ENCODE measurements at places on chromosomes 3 and 15.

DNA sequence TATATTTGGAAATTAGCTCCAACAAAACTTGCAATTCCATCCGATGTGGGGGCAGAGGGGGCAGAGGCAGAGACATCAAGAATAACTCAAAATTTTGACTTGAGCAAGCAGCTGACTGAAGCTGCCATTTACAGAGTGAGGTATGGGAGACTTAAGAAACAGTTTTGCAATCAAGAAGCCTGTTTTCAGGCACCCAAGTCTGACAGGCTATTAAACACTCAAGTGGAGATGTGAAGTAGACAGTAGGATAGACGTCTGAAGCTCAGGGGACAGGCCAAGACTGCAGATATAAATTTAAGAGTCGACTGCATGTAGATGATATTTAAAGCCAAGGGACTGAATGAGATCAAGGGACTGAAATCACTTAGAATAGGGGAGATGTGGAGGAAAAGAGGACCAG lies 9.9 kb upstream of the SH3BP5 start:
- DNase-seq = no peak

DNA sequence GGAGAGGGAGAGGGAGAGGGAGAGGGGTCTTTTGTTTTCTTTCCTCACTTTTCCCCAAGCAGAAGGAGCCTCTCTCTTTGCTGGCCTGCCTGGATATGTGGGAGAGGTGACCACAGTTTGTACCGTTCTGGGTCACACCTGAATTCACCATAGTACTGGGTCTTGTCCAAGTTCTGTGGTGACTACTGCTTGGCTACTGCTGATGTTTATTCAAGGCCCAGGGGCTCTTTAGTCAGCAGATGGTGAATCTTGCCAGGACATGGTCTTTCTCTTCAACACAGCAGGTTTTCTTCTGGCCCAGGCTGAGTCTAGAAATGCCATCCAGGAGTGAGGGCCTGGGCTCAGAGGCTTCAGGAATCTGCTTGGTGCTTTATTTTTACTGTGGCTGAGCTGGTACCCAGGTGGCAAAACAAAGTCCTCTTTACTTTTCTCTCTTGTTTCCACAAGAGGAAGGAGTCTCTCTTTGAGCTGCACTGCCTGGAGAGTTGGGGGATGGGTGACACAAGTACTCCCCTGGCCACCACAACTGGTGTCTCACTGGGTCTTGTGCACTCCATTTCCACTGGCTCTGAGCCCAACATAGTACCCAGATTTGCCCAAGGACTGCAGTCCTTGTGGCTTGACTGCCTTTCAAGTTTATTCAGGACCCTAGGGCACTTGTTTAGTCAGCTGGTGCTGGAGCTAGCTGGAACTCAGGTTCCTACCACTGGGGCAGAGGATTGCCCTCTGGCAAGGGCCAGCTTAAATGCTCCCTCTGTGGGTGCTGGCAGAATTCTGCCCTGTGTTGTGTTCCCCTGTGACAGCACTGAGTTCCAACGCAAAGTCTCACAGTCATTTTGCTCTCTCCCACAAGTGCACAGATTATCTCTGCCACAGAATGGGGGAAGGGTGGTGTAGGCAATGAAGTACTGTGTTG lies 16.8 kb upstream of the CCNDBP1 start:
- no peak for DNase-seq

- no peak for DNase-seq
These were observed 86.3 kb upstream of the TCF12 start for GRCh38 chr15:56832125-56832524.

GRCh38 chr15:61205346-61205921 lies 23.7 kb downstream of the RORA start:
- DNase-seq = no peak

DNA sequence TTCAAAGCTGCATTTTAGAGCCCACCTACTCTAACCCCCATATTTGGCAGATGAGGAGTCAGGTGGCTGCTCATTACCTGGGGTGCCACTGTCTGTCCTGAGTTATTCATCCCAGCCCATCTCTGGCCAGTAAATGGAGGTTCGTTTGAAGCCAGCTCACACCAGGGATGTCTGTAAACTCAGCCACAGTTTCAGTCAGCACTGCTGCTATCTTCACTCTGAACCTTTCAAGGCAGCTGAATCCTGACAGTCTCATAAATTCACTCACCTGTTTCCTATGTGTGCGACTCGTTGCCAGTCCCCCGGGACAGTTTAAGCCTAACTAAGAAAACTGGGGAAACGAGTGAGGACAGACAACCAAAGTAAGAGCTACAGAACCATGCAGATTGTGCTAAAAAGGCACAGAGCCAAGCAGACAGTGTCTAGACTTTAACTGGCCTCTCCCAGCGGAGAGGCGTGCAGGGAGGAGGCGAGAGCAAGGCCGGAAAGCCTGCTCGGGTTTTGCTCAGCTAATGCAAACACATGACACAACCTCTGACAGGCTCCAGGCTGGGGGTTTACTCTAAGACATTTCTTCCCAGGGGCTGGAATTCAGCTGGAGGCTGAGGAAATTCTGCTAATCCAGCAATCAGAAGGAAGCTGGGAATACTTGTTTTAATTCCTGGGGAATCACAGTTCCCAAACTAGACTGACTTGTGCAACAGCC lies 12.0 kb downstream of the FSTL1 start:
- no peak for DNase-seq

GRCh38 chr3:31035681-31036080 lies 141.2 kb upstream of the GADL1 start:
- DNase-seq = no peak

- no peak for DNase-seq
These were observed 40.7 kb downstream of the CNOT10 start for GRCh38 chr3:32725721-32726120.

DNA sequence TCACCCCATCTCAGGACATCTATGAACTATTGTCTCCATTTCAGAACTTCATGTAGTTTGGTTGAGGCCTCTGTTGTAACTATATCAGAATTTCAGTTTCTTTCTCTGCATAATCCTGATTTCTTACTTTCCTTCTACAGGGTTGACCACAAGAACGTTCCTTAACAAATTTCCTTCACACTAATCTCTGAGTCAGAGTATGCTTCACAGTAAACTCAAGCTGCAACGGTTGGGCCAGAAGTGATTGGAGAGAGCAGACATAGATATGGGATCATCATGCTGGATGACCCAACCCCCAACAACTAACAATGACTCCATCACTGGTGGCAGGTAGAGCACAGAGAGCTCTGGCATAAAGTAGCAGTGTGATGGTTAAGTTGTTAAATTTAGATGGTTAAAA lies 128.8 kb upstream of the OSTN start:
- DNase-seq = no peak

GRCh38 chr3:10495003-10495402 lies 10.4 kb downstream of the ATP2B2 start:
- no peak for DNase-seq

DNA sequence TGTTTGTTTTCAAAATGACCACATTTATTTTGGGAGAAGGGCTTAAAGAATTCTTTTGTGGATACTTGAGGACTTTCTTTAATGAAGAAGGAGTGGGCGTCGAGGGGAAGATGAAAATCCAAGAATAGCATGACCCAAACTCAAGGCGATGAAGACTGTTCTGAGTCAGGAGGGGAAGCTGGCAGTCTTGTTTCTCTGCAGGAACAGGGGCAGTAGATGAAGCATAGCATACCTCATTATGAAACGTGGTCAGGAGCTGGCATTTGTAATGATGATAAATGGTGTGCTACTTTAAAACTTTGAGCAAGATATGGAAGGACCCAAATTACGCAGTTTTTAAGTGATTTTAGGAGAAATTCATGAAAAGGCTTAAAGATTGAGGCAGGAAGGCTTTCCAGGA lies 549.0 kb downstream of the IGSF11 start:
- no peak for DNase-seq

- no peak for DNase-seq
These were observed 140.2 kb upstream of the STT3B start for GRCh38 chr3:31392568-31392967.

DNA sequence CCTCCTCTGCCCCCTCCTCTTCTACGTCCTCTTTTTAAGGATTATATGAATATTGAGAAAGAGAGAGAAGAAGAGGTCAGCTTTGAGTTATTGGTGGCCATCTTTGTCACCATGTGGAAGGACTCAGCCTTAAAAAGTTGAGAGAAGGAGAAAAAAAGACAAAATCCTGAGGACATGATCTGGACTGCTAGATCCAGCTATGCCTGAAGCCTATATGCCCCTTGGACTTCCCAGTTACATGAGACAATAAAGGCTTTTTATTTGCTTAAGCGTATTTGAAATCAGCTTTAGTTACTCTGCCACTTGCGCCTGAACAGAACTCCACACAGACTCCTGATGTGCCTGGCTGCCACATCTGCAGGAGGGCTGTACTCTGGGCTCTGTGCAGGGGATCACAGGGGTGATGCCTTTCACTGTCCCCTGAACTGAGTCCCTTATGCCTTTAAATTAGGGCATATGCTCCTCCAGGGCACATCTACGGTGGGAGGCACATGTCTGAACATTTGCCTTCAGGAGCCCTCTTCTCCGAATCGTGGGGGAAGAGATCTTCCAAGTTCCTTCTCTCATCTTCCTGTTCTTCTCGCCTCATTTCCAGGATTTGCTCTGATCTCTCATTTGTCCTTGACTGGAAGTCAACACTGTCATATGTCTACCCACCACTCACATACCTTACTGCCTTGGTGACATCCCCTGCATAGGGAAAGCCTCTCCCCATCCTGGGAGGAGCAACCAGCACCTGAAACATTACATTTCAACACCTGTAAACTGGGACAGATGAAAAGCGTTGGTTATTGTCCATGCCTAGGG lies 14.0 kb upstream of the PLA2G4E start:
- no peak for DNase-seq

DNA sequence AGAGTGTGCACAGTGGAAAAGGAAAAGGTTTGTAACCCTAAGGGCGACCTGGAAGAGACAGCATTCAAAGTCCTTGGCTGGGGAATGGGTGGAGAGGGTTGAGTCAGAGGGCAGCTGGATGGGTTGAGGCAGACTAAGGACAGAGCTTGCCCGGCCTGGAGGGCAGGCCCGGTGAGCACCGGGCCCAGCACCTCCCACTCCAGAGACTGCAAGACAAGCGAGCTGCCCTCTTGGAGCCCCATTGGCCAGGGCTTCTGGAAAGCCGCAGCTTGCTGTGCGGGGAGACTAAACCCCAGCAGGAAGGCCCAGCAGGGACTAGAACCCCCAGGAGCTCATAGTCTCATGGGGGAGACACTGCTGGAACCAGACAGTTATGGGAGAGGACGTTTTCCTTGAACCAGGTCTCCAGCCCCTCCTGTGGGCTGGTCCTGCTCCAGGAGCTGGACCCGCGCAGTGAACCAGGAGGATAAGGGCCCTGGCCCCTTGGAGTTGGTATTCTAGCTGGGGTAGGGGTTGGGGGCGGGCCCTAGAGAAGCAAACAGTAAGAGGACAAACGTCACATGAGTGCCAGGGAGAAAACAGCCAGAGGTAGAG lies 59.1 kb downstream of the RGMA start:
- no peak for DNase-seq

DNA sequence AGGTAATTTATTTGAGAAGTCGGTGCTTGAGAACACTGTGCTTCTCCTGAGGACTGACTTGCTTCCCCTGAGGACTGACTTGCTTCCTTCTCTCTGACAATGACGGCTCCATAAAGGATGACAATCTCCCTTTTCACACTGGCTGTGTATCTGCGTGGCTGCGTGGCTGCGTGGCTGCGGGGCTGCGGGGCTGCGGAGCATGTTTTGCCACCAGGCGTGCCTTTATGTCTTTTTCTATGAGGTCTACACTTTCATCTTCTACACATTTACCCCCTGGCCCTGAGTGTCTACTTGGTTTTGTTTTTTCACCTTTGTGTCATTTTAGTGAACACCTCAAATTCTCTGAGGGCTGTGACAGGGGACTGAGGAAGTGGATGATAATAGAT lies 89.9 kb downstream of the XXYLT1 start:
- DNase-seq = no peak

DNA sequence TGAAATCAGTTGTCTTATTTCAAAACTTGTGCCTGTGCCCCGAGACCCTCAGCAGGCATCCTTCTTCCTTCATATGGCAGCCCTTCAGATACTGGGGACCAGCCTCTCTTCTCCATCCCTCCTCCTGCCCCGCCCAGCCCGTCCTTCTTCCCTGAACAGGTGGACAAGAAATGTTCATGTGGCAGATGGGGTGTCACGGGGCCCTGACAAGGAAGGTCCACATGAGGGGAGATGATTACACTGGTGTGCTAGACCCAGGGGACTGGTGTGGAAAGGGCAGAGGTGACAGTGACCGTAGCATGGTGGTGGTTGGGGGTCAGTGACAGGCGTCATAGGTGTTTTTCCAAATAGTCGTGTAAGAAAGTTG lies 150.9 kb downstream of the CHDH start:
- DNase-seq = no peak

DNA sequence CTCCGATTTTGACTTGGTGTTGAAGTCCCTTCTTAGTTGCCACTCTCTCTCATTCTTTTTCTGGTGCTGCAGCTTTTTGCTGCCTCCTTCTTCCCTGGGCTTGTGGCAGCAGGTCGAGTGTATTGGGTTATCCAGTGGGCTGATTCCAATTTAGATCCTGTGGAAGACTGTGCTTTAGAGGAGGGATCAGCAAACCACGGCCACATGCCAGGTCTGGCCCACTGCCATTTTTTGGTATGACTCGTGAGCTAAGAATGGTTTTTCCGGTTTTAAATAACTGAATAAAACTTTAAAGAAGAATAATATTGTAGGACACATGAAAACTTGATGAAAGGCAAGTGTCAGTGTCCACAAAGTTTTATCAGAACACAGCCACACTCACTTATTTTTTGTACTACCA lies 330.5 kb downstream of the ROBO2 start:
- DNase-seq = no peak

GRCh38 chr3:134299185-134299887 lies 48.7 kb upstream of the RYK start:
- no peak for DNase-seq

GRCh38 chr3:131655070-131655690 lies 152.4 kb upstream of the MRPL3 start:
- no peak for DNase-seq

Measured in stimulated activated CD8-positive, alpha-beta memory T cell treated with anti-CD3 and anti-CD28 coated beads, Interleukin-2, amount 100 ng/mL, for 1 hour (primary cell).